ENCODE measurements at places on chromosomes 12 and 14.
A peak's percentile ranks its signal among the peaks of the same experiment; 100 is the strongest.

DNA sequence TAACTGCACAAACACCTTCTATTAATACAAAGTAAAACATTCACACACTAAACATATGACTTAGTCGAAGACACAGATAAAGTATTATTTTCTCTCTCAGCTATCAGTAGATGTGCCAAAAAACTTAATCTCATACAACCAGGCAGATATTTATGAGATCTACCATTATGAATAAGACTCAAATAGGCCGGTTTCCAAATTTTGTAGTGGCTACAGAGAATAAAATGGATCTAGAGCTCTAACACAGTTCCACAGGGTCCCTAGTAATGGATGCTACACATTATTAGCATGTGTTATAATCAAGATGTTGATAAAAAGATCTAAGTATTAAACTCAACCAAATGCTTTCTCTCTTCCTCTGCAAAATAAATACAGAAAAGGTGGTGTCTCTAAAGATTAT is 10.4 kb downstream of the SAV1 start:
- no peak for DNase-seq

GRCh38 chr14:90522571-90523191 is 125.9 kb downstream of the CALM1 start:
- no peak for DNase-seq

GRCh38 chr14:97276573-97276972 is 479.4 kb downstream of the VRK1 start:
- no peak for DNase-seq

- DNase-seq = no peak
Measured at GRCh38 chr12:108400056-108400455, 60.9 kb upstream of the CMKLR1 start.

DNA sequence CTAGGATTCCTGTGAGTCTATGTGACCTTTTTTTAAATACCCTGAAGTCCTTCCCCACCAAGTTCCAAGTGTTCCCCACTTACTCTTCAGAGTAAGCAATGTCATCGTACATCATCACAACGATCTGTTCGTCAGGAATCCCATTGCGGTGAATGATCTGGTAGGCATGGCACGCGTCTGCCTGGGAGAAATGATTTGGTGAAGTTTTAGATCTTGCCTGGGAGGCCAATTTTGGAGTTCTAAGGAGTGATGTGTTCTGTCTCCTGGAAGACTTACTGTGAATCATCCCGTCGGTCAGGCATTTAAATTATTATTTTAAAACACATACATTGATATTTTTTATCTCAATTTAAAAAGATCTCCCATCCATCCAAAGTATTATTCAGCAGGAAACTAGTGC is 29.8 kb downstream of the LGMN start:
- no peak for DNase-seq

GRCh38 chr14:103391048-103391447 is 5.8 kb downstream of the MARK3 start:
- DNase-seq = no peak

DNA sequence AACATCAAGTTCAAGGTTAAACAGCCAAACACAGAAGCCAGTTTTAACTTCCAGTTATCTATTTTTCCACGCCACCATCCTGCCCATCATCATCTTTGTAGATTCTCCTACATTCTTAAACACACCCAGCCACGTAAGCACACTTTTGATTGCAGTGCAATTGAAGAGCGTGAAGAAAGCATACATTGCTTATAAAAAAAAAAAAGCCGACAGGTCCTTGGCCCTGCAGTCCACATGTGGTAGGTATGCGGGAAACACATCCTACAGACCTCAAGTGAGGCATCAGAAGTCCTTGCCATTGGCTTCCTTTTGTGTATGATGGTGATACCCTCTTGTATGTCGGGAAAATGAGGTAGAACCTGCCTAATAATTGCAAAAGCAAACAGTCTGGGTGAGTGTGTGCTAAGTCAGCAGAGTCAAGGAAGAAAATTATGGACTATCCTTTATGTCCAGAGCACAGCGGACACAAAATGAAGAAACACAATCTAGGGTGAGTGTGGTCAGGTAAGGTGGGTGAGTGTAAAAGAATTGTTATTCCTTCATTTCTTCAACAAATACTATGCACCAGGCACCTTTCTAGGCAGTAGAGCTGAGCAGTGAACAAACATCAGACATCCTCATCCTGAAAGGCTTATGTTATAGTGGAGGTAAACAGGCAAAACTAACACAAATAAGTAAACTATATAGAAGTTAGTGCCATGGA is 51.5 kb downstream of the EID3 start:
- no peak for DNase-seq

- DNase-seq = no peak
Measured at GRCh38 chr14:92693998-92694795, 54.2 kb downstream of the LGMN start.

- no peak for DNase-seq
Measured at GRCh38 chr12:113837084-113837483, 129.0 kb downstream of the RBM19 start.

DNA sequence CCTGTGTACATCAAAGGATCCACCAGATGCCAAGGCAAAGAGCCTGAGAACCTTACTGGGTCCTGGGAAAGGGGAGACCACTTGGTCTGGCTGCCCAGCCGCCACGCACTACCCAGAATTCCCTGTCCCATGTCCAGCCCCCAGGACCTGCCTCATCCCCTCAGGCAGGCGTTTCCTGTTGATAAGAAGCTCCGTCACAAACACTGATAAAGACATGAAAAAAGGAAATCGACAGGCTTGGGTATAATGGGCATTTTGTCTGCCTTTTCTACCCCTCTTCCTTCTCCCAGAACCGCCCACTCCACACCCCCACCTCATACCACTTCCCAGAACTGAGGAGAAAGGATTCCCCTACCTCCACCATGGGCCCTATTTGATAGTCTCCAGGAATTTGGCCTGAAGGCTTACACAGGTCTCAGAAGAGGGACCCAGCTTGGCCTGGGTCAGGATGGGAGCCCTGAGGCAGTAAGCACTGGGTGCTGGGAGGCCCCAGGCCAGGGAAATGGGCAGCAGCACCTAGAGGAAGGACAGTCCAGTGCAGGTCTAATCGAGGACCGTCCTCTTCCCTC is 18.8 kb downstream of the ACVRL1 start:
- no peak for DNase-seq

GRCh38 chr12:45701296-45701695 is 28.2 kb upstream of the ARID2 start:
- no peak for DNase-seq

- no peak for DNase-seq
Measured at GRCh38 chr12:29572938-29573337, 75.5 kb upstream of the OVCH1 start.

GRCh38 chr12:53965281-53966084 is 7.4 kb upstream of the HOXC11 start:
- DNase-seq = no peak

- DNase-seq = no peak
Measured at GRCh38 chr14:74609721-74610120, 2.3 kb downstream of the LTBP2 start.

DNA sequence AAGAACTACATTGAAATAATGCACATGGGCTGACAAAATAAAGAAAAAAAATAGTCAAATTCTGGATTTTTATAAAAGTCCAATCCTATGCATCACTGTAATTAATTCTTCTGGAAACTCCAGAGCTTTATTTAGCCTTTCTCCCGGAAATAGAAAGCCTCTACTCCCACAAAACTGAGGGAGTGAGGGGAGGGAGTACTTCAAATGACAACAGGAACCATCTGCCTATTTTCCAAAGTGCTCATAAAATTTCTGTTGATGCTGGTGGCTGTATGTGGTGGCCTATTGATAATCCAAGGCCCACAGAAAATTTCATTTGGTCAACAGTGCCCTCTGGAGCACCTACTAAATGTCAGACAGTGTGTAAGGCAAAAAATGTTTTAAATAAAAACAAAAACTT is 64.6 kb downstream of the KIF21A start:
- DNase-seq = no peak

- DNase-seq = no peak
Measured at GRCh38 chr14:90559811-90560492, 163.1 kb downstream of the CALM1 start.

- DNase-seq = no peak
Measured at GRCh38 chr14:29403091-29403490, 524.6 kb downstream of the PRKD1 start.

DNA sequence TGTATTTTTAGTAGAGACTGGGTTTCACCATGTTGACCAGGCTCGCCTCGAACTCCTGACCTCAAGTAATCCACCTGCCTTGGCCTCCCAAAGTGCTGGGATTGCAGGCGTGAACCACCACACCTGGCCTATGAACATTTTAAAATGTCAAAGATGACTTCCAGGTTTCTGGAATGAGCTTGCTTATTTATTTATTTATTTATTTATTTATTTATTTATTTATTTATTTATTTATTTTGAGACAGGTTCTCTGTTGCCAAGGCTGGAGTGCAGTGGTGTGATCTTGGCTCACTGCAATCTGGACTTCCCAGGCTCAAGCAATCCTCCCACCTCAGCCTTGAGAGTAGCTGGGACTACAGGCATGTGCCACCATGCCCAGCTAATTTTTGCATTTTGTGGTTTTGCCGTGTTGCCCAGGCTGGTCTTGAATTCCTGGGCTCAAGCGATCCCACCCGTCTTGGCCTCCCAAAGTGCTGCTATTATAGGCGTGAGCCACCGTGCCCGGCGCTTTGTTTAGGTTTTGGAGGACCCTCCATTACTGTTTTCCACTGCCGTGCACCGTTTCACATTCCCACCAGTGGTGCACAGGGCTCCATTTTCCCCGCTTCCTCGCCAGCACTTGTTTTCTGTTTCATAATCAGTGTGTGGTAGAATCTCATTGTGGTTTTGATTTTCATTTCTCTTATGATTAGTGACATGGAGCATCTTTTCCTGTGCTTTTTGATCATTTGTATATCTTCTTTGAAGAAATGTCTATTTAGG is 6.4 kb upstream of the CFAP251 start:
- DNase-seq = no peak

- no peak for DNase-seq
Measured at GRCh38 chr14:55404173-55404854, 7.3 kb downstream of the ATG14 start.

DNA sequence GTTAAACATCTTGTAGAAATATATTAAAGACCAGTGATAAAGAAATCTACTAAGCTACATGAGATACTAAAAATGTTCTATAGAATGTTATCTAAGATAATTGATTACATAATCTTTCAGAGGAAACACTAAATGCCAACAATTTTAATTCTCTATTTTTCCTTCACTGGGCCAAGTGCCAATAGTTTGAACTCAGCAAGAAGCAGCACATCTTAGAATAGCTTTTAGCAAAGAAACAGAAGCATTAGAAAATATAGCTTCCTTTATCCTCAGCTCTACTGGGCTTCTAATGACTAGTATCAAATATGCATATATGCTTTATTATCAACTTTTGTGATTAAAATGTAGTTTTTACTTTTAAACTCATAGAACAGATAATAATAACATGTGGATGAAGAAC is 461.4 kb upstream of the USP15 start:
- DNase-seq = no peak

DNA sequence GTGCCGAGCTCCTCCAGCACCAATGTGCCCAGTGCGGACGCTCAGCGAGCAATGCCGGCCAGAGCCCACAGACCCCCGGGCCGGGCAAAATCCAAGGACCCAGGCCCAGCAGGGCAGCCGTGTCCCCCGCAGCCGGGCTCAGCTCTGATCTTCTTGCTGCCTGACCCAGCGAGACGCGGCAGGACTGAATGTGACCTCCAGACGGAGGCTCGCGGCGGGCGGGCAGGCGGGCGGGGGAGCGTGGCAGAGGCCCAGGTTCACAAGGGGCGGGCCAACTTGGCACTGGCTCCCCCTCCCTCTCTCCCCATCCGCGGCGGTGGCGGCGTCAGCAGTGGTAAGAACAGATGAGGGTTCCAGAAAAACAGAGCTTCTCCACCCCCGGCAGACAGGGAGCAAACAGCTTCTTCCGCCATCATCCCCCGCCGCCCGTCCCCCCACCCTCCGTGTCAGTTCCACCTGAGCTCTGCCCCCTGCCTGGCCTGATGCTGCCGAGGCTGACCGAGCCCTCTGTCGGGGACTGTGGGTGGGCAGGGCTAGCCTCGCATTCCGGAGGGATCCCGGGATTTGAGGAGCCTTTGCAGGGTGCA is 94.3 kb downstream of the RFLNA start:
- peak; percentile 41 for DNase-seq

GRCh38 chr12:89392391-89392790 is 40.1 kb upstream of the DUSP6 start:
- no peak for DNase-seq

DNA sequence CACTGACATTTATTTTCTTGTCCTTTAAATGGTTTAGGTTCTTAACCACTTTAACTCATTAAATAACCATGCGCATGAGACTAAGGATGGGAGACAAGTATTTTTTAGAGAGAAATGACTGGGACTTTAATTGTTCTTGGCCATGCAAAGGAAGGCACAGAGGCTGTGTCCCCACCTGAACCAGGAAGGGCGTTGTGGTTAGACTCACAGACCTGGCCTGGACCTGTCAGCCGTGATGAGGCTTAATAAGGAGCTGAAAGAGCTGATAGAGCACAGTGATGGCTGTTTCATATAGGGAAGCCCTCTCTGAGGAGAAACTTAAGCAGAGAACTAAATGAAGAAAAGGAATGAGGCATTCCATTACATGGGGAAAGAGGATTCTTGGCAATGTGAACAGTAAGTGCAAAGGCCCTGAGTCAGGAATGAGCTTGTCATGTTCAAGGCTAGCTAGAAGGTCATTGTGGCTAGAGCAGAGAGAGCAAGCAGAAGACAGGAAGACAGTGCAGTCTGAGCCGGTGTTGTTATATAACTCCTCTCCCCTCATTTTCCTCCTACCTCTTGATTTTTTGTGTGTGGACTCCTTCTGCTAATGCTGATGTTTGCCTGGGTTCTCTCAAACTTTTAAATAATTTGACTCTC is 74.4 kb upstream of the ANO4 start:
- no peak for DNase-seq

- DNase-seq = no peak
Measured at GRCh38 chr14:57051633-57052032, 217.1 kb downstream of the EXOC5 start.

- no peak for DNase-seq
Measured at GRCh38 chr12:89354612-89355067, 2.3 kb upstream of the DUSP6 start.

DNA sequence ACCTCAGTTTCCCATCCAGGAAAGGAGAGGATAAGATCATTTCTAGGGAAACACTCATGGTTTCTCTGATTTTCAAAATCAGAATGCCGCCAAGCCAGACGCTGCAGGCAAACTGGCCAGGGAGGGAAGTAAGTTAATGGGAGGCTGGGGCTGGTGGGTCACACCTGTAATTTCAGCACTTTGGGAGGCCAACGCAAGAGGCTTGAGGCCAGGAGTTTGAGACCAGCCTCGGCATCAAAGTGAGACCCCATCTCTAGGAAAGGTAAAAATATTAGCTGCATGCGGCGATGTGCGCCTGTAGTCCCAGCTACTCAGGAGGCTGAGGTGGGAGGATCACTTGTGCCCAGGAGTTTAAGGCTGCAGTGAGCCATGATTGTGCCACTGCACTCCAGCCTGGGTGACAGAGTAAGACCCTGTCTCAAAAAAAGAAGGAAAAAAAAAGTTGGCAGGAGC is 587 bp downstream of the SELPLG start:
- DNase-seq = no peak
